ENCODE measurements at places on chromosomes 5 and 9.
A peak's percentile ranks its signal among the peaks of the same experiment; 100 is the strongest.

DNA sequence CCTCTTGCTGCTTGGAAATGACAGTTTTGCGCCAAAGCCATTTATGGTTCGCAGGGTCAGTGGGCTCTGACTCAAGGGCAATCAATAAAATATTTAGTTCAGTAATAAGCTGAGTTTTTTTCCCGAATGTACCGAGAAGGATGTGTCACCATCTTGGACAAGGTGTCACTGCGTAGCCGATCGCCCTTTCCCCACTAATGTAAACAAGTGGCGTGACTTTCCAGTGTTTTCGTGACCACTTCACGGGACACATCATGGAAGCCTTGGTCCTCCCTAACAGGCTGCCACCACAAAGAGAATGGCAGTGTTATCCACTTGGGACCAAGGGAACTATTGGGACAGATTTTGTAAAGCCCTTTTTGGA, 16.4 kb downstream of the ISL1 start:
- no peak for DNase-seq

DNA sequence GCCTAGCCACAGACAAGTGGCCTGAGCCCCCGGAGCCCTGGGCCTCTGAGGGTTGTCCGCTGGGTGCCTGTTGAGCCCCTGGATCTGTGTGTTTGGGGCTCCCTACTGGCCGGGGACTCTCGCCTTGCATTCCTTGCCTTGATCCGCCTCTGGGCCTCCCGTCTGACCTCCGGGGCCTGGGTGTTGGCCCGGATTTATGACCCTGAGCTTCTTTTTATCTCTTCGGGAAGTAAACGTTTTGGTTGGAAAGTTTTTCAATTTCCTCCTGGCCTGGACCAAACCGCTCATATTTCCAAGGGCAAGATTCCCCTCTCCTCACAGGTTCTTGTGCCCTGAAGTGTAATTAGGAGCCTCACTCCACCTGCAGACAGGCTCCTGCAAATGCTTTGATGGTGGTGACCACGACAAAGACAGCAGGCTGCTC, 69.3 kb upstream of the EGFLAM start:
- DNase-seq = no peak

DNA sequence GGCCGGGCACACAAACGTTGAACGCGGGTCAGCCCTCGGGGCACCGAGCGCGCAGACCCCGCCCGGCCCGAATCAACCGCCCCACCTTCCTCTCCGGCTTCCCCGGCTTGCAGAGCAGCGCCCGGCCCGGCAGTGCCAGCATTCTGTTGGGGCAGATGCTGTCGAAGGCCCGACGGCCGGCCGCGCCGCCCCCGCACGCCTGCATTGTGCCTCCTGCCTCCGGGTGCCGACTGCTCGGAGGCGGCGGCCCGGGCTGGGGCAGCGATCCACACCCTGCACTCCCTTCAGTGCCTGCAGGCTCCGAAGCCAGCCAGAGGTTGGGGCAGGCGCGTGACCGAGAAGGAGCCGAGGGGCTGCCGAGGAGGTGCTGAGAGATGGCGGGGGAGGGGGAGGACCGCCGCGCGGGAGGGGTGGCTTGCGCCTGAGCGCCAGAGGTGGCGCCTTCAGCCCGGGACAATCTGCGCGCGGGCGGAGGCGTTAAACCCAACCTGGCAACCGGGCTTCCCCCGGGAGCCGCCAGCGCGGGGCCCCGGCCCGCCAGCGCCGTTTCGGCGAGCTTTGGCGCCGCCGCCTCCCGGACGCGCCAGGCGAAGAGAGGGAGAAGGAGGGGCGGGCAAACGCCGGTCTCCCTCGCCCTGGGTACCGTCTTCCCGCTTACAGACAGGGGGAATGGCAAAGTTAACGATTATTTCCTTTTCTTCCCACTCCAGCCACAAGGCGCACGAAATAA, at the start of gene MCIDAS:
Gene MCIDAS, minus strand, starts transcription at position 382 of the 730 bp plus-strand sequence. Its CDS starts 177 bp downstream, at position 205.
- DNase-seq = no peak

GRCh38 chr5:129392681-129393080, 67.4 kb upstream of the ADAMTS19 start:
- DNase-seq = no peak

DNA sequence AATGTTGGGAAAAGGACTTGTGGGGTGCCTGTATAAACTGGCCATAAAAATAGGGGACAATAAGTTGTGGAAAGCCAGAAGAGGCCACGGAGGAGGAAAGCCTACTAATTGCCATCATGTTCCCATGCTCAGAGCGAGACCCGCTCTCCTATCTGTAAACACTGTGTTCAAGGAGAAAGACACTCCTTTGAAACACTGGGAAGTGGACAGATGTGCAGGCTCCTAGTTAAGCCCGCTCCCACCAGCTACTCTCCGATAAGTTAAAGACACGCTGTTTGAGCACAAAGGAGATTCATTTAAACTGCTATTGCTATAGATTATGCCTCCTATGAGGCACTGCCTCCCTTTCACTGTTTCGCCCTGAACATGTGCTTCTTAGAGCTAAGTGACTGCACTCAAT, 9.3 kb downstream of the CRAT start:
- no peak for DNase-seq

DNA sequence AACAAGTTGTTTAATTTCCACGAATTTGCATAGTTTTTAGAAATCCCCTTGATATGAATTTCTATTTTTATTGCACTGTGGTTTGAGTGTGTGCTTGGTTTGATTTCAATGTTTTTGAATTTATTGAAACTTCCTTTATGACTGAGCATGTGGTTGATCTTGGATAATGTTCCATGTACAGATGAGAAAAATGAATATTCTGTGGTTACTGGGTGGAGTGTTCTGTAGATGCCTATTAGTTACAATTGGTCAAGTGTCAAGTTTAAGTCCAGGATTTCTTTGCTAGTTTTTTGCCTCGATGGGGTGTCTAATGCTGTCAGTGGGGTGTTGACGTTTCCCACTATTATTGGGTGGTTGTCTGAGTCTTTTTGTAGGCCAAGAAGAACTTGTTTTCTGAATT, 319.5 kb upstream of the ACTBL2 start:
- DNase-seq = no peak

GRCh38 chr5:180007582-180007981, 64.0 kb downstream of the RNF130 start:
- DNase-seq = no peak

DNA sequence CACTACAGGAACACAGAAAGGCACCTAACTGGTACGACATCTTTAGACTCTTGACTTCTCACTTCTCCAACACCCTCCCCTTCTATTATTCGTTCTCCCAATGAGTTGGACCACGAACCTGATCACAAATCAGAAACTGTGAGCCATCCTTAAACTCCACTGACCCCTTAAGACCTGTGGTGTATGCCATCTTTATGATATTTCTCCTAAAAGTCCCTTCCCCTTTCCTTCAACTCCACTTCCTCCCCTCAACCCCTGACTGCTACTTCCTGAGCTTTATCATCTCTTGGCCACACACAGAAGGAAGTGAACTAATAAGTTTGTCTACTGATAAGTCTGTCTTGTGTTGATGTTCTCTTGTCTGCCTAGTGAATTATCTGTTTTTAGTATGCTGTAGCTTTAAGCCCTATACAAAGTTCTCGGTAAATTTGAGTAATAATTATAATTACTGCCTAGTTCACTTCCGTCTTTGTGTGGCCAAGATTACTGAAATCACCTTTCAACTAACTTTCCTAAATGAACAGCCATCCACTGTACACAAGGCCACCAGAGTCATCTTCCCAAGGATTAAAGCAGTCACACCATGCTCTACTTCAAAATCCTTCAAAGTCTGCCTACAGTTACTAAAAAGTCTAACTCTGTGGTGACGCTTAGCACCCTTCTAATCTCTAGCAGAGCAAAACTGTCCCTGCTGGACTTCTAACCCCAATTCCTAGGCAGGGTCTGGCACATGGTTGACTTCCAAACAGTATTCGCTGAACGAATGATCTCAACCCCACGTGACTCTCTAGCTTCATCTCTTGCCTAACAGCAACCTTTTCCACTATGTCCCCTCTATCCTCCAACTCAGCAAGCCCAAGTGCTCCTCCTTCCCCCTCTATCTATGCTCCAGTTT, 23.2 kb downstream of the ELOVL7 start:
- no peak for DNase-seq

- DNase-seq = no peak
Observed at GRCh38 chr9:94983552-94983951, 257.1 kb downstream of the AOPEP start.

- no peak for DNase-seq
Observed at GRCh38 chr5:106417163-106417562, 1253.6 kb downstream of the EFNA5 start.

GRCh38 chr5:80152778-80153177, 103.1 kb downstream of the SERINC5 start:
- DNase-seq = no peak

GRCh38 chr9:107587191-107587963, 97.8 kb upstream of the KLF4 start:
- DNase-seq = no peak

DNA sequence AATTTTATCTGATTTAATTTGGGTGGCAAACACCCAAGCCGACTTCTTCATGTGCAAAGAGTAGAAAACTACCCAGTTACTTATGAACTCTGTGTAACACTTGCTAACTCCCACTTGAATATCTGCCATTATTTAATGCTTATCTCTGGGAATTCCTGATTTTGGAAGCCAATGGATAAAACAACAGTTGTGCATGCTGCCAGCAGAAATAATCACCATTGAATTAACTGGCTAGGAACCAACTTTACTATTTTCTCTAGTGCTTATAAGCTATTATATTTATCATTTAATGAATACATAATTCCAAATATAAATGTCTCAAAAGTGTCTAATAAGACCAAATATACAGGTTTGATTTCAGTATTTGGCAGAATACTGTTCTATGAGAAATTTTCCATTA, 85.7 kb downstream of the IZUMO3 start:
- no peak for DNase-seq

DNA sequence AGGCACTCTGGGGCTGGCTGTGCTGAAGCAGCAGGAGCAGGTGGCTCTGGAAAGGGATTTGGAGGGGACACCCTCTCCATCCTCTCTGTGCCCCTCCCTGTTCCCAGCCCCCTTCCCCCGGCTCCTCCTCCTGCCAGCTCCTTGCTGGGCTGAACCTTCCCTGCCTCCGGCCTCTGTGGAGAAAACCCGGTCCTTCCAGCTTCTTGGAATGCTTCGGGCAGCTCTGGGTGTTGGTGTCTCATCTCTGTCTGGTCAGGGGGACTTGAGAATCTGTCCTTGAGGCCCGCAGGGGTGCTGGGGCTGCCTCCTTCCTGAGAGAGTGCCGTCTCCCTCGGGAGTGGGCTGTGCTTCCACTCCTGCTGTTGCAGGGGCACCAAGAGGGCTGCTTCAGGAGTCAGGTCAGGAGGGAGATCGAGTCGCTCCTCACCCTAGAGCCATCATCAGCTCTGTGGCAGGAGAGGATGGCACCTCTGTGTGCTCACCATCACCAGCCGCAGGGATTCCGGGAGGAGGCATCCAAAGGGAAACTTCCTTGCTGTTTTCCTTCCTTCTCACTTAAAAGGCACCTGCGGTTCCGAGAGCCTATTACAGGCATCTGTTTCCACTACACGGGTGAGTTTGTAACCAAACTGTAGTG, 30.6 kb downstream of the NDUFS6 start:
- DNase-seq = no peak

DNA sequence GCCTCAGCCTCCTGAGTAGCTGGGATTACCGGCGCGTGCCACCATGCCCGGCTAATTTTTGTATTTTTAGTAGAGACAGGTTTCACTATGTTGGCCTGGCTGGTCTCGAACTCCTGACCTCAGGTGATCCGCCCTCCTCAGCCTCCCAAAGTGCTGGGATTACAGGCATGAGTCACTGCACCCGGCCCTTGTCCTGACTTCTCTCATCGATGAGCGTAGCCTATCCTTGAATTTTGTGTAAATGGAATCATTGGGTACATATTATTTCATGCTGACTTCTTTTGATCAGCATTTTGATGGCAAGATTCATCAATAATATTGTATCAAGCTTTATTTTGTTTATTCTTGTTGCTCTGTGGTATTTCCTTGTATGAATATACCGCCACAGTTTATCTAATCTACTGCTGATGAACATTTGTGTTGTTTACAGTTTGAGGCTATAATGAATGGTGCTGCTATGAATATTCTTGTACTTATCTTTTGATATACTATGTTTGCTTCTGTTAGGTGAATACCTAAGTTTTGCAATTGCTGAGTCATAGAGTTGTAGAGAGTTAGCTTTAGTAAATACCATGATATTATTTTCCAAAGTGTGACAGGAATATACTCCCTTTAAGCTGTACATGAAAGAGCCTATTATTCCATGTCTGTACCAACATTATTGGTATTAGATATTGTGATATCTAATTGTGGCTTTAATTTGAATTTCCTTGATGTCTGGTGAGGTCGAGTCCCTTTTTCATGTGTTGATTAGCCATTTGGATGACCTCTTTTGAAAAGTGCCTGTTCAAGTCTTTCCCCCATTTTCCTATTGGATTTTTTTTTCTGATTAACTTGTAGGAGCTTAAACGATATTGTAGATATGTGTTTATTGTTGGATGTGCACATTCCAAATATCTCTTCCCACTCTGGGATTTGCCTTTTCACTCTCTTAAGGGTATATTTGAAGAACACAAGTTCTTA, 107.5 kb downstream of the RGS3 start:
- no peak for DNase-seq

- DNase-seq = no peak
Observed at GRCh38 chr9:128276574-128277270, 646 bp downstream of the SWI5 start.

DNA sequence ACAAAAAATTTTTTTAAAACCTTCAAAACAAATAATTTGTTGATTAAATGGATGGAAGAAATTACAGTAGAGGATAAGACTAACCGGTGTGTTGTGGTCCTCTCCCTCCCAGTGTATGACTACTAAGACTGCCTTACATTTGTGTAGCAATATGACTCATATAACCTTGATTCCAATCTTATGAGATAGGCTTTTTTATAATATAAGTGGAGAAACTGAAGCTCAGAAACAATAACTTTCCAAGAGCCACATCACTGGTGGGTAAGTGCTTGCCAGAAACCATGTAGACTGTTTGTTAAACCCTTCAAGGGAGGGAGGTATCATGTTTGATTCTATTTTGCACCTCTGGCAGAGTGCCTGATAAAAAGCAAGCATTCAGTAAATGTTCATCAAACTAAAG, 47.5 kb downstream of the NLN start:
- peak; percentile 65 for DNase-seq

GRCh38 chr9:131382850-131383729, 10.8 kb upstream of the PRRC2B start:
- DNase-seq = no peak

GRCh38 chr5:15995341-15996052, 184.1 kb downstream of the MARCHF11 start:
- peak; percentile 20 for DNase-seq

DNA sequence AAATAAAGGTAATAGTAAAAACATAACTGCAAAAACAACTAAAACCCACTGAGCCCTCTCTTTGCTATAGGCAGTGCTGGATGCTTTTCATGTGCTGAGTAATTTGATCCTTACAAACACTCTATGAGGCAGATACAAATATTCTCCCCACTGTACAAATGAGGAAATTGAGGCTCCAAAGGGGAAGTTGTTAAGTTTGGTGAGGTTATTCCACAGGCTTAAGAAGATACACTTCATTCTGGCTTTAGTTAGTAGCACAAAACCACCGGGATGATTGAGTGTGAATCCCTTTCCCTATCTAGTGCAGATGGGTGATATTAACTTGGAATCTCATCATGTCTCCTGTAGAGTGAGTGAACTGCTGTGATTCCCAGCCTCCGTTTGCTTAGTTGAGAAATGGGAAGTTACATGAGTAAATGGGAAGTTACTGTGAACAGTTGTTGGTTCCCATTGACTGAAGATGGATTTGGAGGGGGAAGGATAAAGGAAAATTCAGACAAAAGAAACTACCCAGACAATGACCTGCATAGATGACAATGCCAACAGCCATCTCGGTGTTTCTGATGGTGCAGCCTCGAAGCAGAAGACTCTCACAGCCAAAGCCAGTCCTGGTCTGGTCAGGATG, 208.3 kb downstream of the ATP10B start:
- DNase-seq = no peak

GRCh38 chr9:98860871-98861293, 53.4 kb downstream of the GALNT12 start:
- peak; percentile 80 for DNase-seq

Measured in amniotic stem cell (primary cell).